ENCODE measurements at places on chromosomes 2 and 18.

DNA sequence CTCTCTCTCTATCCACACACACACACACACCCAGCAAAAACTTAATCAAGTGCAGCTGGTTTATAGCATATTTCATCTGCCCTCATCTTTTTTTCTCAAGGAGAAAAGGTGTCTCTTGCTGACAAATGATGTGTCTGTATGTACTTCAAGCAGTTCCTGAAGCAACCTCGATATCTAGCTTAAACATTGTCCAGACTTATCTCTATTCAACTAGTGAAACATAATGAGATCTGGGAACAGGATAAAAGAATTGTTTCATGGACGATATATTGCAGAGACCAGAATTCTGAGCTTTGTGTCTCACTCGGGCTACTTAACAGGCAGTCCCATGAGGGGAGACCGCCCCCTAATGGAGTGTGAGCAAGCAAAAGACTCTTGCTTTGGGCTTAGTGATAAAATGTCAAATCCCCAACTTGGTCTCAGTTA lies 929.2 kb upstream of the SOX11 start:
- no peak for DNase-seq

GRCh38 chr2:199987586-199987985 lies 32.2 kb downstream of the MAIP1 start:
- no peak for DNase-seq

GRCh38 chr2:8628866-8629209 lies 53.0 kb upstream of the ID2 start:
- no peak for DNase-seq

- peak; percentile 52 for DNase-seq
These were observed 100.4 kb upstream of the CD226 start for GRCh38 chr18:70047931-70048603.

- peak; percentile 92 for DNase-seq
These were observed at the start of gene CHST10 for GRCh38 chr2:100416935-100417710. Gene CHST10, minus strand, starts transcription at chr2:100417668. Its CDS starts 10,993 bp downstream, at chr2:100406675.

- no peak for DNase-seq
These were observed 1348.0 kb upstream of the TMEFF2 start for GRCh38 chr2:193542762-193543161.

DNA sequence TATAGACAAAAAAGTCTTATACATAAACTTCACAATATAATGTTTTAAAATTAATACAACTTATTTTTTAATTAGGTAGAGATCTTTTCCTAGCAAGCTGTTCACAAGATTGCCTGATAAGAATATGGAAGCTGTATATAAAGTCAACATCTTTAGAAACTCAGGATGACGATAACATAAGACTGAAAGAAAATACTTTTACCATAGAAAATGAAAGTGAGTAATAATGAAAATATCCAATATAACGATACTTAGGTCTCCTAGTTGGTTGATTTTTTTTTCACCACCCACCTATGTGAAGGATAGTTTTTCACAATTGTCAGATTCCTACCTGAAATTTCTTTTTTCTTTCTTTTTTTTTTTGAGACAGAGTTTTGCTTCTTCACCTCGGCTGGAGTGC lies 13.1 kb downstream of the ELP2 start:
- no peak for DNase-seq

DNA sequence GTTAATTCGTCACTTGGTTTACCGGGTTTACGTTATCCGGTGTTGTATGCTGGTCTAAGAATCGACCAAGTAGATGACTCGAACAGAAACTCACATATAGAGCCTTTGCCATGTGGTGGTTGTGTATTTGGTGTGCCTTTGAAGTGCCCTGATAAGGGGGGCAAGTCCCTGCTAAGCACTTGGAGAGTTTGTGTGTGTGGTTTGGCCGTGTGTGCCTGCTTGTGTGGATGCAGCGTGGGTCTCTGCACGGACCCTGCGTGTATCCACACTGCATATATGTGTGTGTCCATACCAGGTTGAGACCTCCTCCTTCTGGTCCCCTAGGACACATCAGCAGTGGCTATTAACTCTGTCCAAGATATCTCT lies 2.4 kb upstream of the CELF4 start:
- DNase-seq, result no peak

- no peak for DNase-seq
These were observed at the start of gene KYNU for GRCh38 chr2:142877216-142877838. Gene KYNU, plus strand, starts transcription at chr2:142877664. Its CDS starts 7,704 bp downstream, at chr2:142885368.

DNA sequence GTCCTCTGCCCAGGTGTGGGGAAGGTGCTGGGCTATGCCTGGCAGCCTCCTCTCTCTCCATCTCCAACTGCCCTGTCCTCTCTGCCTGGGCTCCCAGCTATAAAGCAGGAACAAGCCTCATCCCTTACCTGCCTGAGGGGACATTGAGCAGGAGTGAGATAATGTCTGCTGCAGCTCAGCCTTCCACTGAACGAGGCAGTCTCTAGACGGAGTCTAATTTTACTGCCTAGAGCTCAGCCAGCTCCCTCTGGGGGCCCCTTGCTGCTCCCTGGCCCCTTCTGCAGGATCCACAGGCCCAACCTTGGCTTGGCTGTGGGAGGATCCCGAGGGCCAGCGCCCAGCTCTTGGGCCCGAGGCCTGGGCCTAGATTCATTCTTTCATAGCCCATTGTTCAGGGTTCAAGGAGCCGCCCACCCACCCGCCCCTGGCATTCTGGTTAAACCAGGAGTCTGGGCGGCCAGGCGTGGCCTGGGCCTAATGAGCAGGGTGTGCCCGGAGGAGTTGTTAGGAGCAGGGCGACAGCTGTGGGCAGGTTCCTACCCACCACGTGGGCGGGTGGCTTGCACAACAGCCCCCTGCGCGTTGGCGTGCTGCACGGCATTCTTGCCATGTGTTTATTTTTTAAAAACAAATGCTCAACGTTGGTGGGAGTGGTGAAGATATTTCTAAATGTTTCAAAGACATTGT lies 44.6 kb downstream of the FOSL2 start:
- DNase-seq, result no peak

- no peak for DNase-seq
These were observed 371.4 kb upstream of the ATP5MC3 start for GRCh38 chr2:175552902-175553301.

DNA sequence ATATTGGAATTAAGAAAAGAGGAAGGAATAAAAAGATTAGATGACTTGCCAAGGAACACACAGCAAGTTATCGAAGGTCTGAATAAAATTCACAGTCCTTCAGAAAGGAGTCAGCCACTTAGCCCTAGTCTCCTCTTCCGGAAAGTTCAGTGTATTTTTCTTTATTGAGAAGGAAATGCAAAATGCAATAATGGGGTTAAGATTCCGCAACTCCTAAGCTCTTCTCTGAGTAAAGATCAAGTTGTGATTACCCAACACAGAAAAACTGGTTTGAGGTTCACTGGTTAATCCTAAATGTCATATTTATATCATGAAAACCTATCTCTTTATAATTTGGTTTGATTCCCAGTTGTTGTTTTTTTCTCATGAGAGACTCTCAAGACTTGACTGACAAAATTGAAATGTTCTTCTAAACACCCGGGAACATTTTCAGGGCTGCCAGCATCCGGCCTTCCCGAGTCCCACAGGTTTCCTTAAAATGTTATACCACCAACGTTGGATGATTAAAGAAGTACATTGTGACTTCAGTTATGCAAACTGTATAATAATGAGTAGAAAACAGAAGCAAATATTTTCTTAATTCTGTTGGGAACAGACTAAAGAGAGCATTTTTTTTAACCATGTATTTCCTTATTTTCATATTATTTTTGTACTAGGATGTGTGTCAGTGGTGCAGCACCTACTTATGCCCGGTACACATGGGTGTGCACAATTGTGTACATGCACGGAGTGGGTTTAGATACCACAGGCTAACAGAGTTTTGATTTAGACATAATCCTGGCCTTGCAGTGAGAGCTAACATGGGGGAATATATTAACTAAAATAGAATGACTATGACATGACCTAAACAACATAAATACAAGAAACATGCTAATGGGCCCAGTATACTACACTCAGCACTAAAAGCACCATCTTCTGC lies 100.2 kb downstream of the STK39 start:
- DNase-seq, result no peak

GRCh38 chr18:48929941-48930713 lies 20.6 kb downstream of the SMAD7 start:
- DNase-seq, result peak; percentile 88
